ENCODE measurements at places on chromosomes 1 and 21. TPM values are rescaled to one million over a fixed set of nuclear protein-coding genes. Genes with fewer than 3 reads are reported as not detected.

Gene CDC73
- 52.9 TPM for total RNA-seq

Gene C1orf141
- not detected for total RNA-seq

Gene CFH
- 33.6 TPM for total RNA-seq

Gene ANKRD34A
- total RNA-seq, result 0.59 TPM

Gene FCRL1
- not detected for total RNA-seq

Gene NHLH1
- not detected for total RNA-seq

Gene IL19
- not detected for total RNA-seq

Gene CACNA1E
- total RNA-seq, result 4.7 TPM

Gene KPRP
- not detected for total RNA-seq

Gene MCM3AP
- 57.0 TPM for total RNA-seq

All from Right ventricle myocardium superior (tissue), 1 donor.